Mesenteric fat pad (tissue), 1 donor: ENCODE measurements at places on chromosomes 3 and 15.

DNA sequence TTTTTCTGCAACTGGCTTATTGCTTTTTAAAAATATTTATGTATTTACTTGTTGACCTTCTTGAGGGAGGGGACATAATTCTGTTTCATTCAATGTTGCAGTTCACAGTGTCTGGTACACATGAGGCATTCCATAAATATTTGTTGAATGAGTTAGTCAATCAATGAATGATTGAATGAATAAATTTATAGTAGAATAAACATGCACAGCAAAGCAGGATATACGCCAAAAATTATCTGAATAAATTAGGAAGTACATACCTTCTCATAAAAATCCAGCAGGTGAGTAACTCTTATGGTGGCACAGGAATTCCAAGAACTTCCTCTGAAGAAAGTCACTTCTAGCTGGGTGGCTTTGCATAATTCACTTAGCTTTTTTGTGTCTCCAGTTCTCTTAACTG is 469.4 kb upstream of the ATP11B start:
- DNase-seq = no peak

DNA sequence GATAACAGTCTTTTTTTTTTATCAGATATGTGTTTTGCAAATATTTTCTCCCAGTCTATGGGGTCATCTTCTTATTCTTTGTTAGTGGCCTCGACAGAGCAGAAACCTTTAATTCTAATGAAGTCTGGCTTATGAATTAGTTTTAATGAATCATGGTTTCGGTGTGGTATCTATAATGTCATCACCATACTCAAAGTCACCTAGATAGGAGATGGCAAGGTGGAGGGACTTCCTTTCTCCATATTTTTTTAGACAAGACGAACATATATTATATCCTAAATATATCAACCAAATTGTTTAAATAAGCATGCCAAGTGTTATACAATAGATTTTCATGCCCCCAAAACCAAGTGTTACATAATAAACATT is 60.4 kb downstream of the CD200 start:
- no peak for DNase-seq

- DNase-seq = no peak
Measured at GRCh38 chr3:82618594-82618993, 857.1 kb upstream of the GBE1 start.

DNA sequence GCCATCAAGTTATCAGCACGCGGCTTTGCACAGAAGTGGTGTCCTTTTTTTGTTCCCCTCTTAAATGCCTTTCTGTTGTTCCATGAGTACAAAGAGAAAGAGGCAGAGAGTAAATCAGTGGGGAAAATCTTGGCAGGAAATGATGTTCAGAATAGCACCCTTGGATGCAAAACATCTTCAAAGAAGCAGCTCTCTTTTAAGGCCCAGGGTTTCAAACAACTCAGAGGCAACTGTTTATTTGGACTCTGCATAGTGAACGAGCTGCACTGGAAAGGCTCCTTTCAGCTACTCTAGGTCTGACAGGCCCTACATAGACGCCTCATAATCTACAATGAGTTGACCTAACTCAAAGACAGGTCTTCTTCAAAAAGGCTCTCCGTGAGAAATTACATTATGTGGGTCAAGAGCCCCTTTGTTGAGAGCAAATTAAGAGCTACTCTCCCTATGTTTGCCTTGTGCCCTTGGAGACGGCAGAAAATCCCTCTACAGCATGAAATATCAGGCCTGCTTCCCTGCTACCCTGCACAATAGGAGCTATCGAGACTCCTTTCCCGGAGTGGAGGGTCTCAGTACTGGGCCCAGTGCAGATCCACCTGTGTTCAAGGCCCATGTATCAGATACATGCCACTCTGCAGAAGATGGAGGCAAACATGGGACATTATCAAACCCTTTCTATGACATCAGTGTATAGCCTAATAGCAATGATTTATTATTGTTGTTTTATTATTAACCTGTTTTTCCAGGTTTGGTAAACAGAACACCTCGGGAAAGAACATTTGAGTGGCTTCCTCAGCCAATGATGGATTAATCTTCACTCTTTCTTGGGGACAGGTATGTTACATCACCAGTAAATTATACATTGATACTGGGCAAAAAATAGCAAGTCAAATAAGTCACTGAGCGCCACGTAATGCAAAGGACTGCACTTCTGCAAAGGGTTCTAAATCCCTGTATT is 53.1 kb downstream of the HEG1 start:
- no peak for DNase-seq

DNA sequence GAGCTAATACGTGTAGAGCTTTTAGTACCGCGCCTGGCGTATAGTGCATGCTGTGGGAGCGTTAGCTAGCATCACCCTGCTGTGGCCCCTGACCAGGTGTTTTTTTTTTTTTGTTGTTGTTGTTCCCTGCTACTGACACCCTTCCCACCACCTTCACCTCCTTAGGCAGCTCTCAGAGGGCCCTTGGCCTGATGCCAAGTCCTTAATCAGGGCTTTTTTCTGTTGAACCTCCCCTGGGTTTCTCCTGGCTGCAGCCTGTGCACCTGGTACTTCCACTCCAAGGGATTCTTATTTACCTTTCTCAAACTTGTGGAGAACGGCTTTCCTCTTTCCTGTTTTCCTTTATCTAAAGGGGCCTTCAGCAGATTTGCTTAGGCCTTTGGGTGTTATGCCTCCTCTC is 53.3 kb downstream of the SLC7A14 start:
- DNase-seq = no peak

DNA sequence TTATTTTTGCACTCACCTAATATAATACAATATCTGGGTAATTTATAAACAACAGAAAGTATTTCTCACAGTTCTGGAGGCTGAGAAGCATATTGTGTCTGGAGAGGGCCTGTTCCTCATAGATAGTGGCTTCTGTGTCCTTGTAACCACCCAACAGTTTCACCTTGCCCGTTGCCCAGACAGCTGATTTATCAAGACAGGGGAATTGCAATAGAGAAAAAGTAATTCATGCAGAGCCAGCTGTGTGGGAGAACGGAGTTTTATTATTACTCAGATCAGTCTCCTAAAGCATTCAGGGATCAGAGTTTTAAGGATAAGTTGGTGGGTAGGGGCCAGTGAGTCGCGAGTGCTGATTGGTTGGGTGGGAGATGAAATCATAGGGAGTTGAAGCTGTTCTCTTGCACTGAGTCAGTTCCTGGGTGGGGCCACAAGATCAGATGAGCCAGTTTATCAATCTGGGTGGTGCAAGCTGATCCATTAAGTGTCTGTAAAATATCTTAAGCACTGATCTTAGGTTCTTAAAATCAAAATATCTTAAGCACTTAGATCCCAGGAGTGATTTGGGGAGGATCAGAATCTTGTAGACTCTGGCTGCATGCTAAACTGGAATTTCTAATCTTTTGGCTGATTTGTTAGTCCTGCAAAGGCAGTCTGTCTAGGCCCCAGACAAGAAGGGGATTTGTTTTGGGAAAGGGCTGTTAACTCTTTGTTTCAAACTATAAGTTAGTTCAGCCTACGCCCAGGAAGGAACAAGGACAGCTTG is 33.9 kb upstream of the C15orf39 start:
- peak; percentile 28 for DNase-seq
